ENCODE measurements at places on chromosomes 1 and 21.

- no peak for DNase-seq
Observed at GRCh38 chr1:195466639-195467038, 1141.6 kb downstream of the KCNT2 start.

- DNase-seq, result no peak
Observed at GRCh38 chr1:85146972-85147359, 53.9 kb downstream of the SYDE2 start.

DNA sequence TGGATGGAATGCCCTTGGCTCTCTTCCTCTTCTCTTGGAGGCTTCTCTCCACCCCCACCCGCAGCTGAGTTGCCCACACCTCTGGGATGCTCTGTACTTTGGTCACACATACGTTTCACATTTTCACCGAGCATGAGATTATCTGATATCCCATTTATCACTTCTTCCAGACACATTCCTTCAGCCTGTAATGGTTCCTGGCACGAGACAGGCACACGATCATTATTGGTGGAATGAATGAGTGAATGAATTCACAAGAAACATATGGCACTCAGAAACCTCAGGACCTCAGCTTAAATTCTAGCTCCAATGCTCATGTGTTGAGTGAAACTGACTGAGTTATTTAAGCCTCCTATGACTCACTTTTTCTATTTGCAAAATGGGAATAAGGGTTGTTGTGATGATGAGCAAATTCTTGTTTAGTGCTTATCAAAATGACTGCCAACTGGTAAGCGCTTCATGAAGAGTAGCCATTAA lies 242.7 kb upstream of the JUN start:
- DNase-seq, result no peak

- no peak for DNase-seq
Observed at GRCh38 chr1:203930342-203930741, 68.9 kb downstream of the SNRPE start.

- DNase-seq, result no peak
Observed at GRCh38 chr1:30677471-30677870, 45.9 kb downstream of the MATN1 start.

- DNase-seq, result no peak
Observed at GRCh38 chr1:66505671-66506392, 28.1 kb upstream of the SGIP1 start.

DNA sequence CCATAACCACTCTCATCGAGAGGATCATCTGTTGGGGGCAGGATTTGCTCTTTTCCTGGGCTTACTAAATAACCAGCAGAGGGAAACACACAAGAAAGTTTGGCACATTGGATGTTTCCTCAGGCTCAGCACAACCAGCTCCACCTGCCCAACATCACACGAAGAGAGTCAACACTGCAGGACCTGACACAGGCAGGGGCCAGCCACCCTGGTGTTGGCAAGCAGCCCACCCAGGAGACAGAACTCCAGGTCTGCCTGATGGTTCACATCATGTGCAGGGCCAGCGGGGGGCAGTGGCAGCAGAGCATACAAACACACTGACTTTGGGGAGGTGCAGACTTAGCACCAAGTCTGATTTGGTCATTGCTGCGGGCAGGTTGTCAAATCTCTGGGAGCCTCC lies 182.3 kb upstream of the GALNT2 start:
- DNase-seq, result no peak

- no peak for DNase-seq
Observed at GRCh38 chr1:27832762-27833161, 2.2 kb downstream of the PPP1R8 start.

GRCh38 chr1:157948312-157949073 lies 45.0 kb upstream of the KIRREL1 start:
- no peak for DNase-seq

DNA sequence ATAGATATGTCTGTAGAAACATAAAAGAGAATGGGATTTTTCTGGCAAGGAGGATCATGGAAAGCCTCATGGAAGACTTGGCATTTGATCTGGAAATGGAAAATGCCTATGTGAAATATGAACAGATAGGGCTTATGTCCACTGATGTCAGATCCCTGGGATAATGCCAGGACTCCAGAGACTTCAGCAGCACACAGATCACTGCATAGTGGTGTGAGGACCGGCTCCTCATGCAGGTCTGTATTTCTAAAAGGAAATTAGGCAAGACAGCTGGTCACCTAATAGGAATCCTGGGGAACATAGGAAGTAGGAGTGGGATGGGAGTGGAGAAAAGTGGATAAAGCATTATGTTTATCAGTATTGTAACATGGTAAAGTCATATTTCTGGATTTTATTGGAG lies 56.8 kb upstream of the IPO9 start:
- DNase-seq, result no peak

DNA sequence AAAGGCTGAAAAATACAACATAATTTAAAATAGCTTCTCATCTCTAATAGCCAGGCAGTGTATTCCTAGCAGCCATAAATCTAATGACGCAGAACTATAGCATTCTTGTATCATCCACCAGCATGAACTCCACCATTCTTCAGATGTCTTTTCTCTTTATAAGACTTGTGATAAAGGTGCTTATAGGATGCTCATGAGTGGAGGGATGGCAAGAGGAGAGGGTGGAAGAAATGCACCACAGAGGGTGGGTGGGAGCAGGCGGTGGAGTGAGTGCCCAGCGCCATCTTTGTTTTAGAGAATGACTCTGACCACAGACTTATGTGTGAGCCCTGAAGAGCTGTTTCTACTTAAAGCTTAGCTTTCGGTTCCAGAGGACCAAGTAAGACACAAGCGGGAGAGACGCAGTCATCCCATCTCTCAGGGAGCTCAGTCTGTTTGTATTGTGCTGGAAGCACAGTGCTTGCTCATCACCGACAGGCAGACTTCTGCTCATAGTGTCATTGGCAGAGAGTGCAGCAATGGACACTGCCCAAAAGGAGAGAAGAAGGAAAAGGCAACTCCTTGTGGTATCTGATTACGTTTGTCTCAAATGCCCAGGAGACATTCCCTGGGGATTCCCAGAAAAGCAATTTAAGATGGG lies 65.6 kb downstream of the KCNJ15 start:
- DNase-seq, result no peak

GRCh38 chr1:69657971-69658370 lies 90.2 kb downstream of the LRRC7 start:
- DNase-seq, result no peak

- no peak for DNase-seq
Observed at GRCh38 chr1:40985161-40985560, 5.7 kb downstream of the CTPS1 start.

GRCh38 chr1:10839188-10839770 lies 42.8 kb upstream of the CASZ1 start:
- no peak for DNase-seq

All from NCI-H1417 treated with DMSO at 0.1 percent for 48 hours (cell line).